ENCODE measurements at places on chromosomes 6 and 20.
A peak's percentile ranks its signal among the peaks of the same experiment; 100 is the strongest.

- no peak for DNase-seq
Observed at GRCh38 chr6:84274856-84275255, 47.4 kb upstream of the CEP162 start.

- no peak for DNase-seq
Observed at GRCh38 chr20:6046432-6046831, 7.4 kb downstream of the LRRN4 start.

- no peak for DNase-seq
Observed at GRCh38 chr6:12324748-12325147, 34.6 kb downstream of the EDN1 start.

DNA sequence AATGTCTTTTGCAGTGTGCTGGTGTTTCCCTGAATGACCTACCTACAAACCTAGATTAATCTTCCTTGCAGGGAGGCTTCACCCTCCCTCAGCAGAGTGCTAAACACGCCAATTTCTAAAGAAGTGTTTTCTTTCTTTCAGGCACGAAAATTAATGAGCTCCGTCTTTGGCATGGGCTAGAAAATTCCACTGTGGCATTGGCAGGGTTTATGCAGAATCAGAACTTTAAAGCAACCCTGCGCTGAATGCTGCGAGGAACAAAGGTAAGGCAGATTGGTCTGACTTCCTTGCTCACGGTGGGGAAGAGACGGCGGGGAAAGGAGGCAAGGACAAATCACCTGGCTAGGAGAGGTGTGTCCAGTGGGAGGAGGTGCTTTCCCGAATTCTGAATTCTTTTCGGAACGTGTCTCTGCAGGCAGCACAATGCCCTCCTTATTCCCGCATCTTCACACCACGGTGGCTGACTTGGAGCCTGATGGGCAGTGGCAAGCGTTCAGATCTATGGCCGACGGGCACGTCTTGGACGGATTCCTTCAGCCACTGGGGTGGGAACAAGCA is 6.2 kb upstream of the BANF2 start:
- no peak for DNase-seq

GRCh38 chr20:1266167-1266973 is at the start of gene SNPH:
TSS of gene SNPH (plus strand) at chr20:1266294. CDS start at chr20:1296240, 29,946 bp downstream.
- DNase-seq, result peak; percentile 97

- DNase-seq, result no peak
Observed at GRCh38 chr6:125748406-125749172, 843 bp upstream of the HEY2 start.

GRCh38 chr20:64113796-64114355 is 6.5 kb upstream of the NPBWR2 start:
- DNase-seq, result no peak

GRCh38 chr6:40568062-40568708 is 19.0 kb downstream of the LRFN2 start:
- no peak for DNase-seq

DNA sequence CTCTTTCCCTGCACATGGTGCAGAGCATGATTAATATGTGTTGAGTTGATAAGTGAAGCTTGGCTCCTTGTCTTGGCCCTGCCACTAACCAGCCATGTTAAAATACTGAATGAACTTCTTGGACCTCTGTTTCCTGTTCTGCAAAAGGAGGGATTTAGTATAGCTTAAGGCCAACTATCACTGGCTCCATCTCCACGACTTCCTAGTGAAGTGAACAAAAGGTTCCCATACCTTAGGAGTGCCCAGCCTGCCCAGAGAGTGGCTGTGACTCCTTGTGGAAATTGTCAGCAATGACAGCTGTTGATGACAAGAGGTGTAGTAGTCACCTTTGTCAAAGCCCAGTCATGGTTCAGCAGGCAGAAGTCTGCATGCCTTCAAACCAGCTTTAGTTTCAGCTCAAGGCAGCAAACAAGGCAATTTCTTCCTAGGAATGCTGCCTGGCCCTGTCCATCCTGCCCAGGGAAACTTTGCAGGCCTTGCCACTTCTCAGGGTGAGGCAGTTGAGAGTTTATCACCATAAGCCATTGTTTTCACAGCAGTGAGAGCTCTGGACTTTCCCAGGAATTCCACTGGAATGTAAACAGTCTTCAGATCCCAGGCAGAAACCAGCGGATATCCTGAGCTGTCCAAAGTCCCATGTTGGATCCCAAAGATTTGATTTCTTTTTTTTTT is 169.7 kb upstream of the TNFAIP3 start:
- no peak for DNase-seq
